Effector memory CD8-positive, alpha-beta T cell (primary cell): ENCODE measurements at places on chromosomes 1 and 21.
A peak's percentile ranks its signal among the peaks of the same experiment; 100 is the strongest.

DNA sequence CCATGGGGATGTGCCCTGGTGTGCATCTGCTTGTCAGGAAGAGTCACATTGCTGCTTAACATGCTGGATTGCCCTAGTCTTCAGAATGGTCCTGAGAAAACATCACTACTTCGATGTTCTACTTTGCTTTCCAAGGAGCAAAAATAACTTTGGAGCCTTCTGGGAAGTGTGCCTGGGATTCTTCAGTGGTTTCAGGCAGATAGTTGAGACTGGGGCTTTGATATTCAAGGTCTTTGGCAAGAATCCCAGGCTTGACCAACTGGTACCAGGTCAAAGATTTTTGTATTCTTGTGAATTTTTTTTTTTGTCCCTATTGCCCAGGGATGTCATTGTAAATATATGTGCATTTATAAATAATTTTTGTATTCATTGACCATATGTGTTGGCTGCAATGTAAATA lies 51.4 kb downstream of the LRIG2 start:
- no peak for DNase-seq
- H3K4me3 ChIP-seq: no peak overlapping the region
- H3K27me3 ChIP-seq: no peaks in the 10 kb centered on the region
- H3K36me3 ChIP-seq: peaks cover 74% of the 10 kb centered on the region
- no peak overlapping the region for H3K27ac ChIP-seq

- H3K4me1 ChIP-seq: no peaks in the 10 kb centered on the region
- DNase-seq: no peak
- H3K27ac ChIP-seq: no peak overlapping the region
- H3K27me3 ChIP-seq: peaks cover 50% of the 10 kb centered on the region
- H3K4me3 ChIP-seq: no peak overlapping the region
Measured at GRCh38 chr1:59917026-59917784, 9.4 kb downstream of the CYP2J2 start.

- no peaks in the 10 kb centered on the region for H3K36me3 ChIP-seq
- peaks cover 7% of the 10 kb centered on the region for H3K27me3 ChIP-seq
- H3K27ac ChIP-seq: no peak overlapping the region
- H3K4me1 ChIP-seq: no peaks in the 10 kb centered on the region
- no peak for DNase-seq
- no peak overlapping the region for H3K4me3 ChIP-seq
Measured at GRCh38 chr1:221503268-221503667, 238.6 kb downstream of the DUSP10 start.

DNA sequence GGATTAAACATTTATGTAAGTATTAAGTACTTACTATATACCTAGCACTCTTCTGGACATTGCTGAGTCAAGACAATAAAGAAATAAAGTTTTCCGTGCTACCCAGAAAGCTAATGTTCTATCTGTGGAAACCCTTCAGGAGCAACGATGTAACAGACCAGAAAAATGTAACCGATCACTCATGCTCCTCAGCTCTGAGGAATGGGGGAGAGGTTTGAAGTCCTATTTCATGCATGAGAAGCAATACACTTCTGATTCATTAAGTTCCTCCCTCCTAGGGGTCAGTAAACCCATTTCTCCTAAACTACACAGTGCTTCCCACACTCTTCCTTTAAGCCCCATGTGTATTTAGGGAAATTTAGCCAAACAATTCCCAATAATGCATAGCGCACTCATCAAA lies 25.6 kb upstream of the KAZN start:
- H3K27me3 ChIP-seq: peaks cover 22% of the 10 kb centered on the region
- no peak overlapping the region for H3K27ac ChIP-seq
- no peaks in the 10 kb centered on the region for H3K36me3 ChIP-seq
- no peaks in the 10 kb centered on the region for H3K4me1 ChIP-seq
- no peak overlapping the region for H3K4me3 ChIP-seq

- peaks cover 5% of the 10 kb centered on the region for H3K4me1 ChIP-seq
- no peaks in the 10 kb centered on the region for H3K27me3 ChIP-seq
- H3K27ac ChIP-seq: peak overlapping the region; percentile 41
- no peak overlapping the region for H3K4me3 ChIP-seq
- peak; percentile 31 for DNase-seq
Measured at GRCh38 chr1:227934476-227935313, 13.0 kb downstream of the WNT9A start.

- H3K4me1 ChIP-seq: no peaks in the 10 kb centered on the region
- no peaks in the 10 kb centered on the region for H3K36me3 ChIP-seq
- H3K27me3 ChIP-seq: peaks cover 63% of the 10 kb centered on the region
- H3K4me3 ChIP-seq: no peak overlapping the region
- no peak for DNase-seq
- no peak overlapping the region for H3K27ac ChIP-seq
Measured at GRCh38 chr1:29983321-29983720, 740.1 kb downstream of the MATN1 start.

- no peak overlapping the region for H3K27ac ChIP-seq
- DNase-seq: no peak
- H3K27me3 ChIP-seq: peaks cover 17% of the 10 kb centered on the region
- H3K4me1 ChIP-seq: peaks cover 4% of the 10 kb centered on the region
Measured at GRCh38 chr1:51347398-51348146, 17.2 kb upstream of the TTC39A start.

DNA sequence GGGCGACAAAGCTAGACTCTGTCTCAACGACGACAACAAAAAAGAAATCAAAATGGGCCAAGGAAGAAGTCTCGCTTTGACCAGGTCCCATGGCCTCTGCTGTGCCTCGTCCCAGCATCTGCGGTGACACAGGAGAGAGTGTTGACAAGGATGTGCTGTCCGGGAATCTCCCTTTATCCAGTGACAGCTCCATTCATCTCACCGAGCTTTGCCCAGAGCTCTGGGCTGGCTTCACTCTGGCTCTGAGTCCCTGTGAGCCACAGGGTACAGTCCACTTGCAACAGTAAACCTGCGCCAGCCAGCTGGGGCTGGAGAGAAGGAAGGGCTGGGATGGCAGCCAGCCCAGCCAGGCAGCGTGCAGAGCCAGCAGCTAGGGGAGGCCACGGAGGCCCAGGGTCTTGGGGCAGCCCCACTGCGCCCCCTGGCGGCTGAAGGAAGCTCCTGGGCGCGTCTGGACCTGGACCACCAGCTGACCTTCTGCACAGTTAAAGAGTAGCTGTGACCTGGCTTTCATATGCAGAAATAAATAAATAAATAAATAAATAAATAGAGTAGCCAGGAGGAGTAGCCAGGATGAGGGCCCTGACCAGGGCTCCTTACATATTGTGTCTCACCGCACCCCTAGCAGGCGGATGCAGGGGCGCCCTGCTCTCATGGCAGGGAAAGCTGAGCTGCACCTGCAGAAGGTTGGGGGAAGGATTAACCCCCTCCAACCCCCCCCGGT lies 29.7 kb downstream of the ENO1 start:
- no peak overlapping the region for H3K27ac ChIP-seq
- H3K4me1 ChIP-seq: peaks cover 3% of the 10 kb centered on the region
- no peak overlapping the region for H3K4me3 ChIP-seq
- H3K36me3 ChIP-seq: peaks cover 11% of the 10 kb centered on the region
- peak; percentile 72 for DNase-seq

GRCh38 chr1:202075389-202075788 lies 47.3 kb upstream of the GPR37L1 start:
- H3K27ac ChIP-seq: no peak overlapping the region
- H3K4me1 ChIP-seq: no peaks in the 10 kb centered on the region
- no peak for DNase-seq

- H3K27me3 ChIP-seq: peaks cover 74% of the 10 kb centered on the region
- H3K4me3 ChIP-seq: no peak overlapping the region
- H3K27ac ChIP-seq: no peak overlapping the region
- H3K36me3 ChIP-seq: no peaks in the 10 kb centered on the region
- no peak for DNase-seq
Measured at GRCh38 chr1:212587888-212588510, 20.6 kb upstream of the ATF3 start.

DNA sequence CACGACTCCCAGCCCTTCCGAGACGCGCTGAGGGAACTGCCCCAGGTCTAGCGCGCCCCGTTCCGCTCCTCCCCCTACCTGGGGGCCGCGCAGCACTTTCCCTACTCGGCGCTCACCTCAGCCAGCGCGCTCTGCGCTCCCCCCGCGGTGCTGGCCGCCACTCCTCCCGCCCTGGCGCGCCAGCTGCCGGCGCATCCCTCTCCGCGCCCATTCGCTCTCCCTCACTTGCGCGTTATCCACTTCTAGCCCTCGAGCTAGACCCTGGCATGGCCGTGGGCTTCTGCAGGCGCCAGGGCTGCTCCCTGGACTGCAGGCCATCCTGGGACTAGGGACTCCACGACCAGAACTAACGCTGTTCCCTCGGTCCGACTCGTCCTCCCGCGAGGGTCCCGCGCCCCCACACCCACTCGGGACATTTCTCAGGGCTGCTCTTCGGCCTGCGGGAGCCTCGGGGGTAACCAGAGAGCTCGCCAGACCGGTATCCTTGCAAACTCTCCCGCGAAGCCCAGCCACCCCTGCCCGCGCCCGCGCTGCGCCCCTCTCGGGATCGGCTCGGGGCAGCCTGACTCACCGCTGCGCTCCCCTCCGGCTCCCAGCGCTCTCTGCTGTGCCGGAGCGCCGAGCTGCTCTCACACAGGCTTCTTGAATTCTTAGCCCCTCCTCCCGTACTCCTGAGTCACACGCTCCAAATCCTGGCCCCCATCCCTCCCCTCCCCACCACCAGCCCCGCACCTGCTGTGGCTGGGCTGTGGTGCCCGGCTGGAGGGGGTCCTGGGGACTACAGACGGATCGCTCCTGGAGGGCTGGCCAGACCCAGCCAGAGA lies at the start of gene NGF:
Gene NGF, minus strand, starts transcription at position 617 of the 824 bp plus-strand sequence. CDS start 51,454 bp downstream, outside the sequence.
- H3K4me3 ChIP-seq: no peak within 1 kb of the TSS
- H3K27ac ChIP-seq: no peak within 1 kb of the TSS
- no peaks in the 10 kb centered on the region for H3K4me1 ChIP-seq
- DNase-seq: no peak

GRCh38 chr1:38027201-38028104 lies 14.9 kb downstream of the UTP11 start:
- DNase-seq: no peak
- H3K4me3 ChIP-seq: no peak overlapping the region
- no peaks in the 10 kb centered on the region for H3K27me3 ChIP-seq
- peak overlapping the region; percentile 89 for H3K27ac ChIP-seq
